ENCODE measurements at places on chromosomes 12 and 14.

DNA sequence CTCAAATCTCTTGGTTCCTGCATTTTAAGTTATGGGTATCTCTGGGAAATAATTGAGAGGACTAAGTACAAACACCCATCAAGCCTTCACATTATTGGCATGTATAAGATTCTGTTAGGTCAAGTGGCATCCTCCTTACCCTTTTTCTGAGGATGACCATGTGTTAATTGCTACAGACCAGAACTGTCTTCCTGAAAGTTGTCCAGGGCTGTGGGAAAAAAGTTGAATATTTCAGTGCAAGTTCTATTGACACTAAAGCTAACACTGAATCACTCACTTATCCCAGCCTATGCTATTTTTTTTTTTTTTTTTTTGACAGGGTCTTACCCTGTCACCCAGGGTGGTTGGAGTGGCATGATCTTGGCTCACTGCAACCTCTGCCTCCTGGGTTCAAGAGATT lies 130.1 kb upstream of the HIF1A start:
- no peak for DNase-seq
- H3K4me3 ChIP-seq: no peak overlapping the region
- H3K36me3 ChIP-seq: no peaks in the 10 kb centered on the region
- peak overlapping the region; percentile 85 for H3K27ac ChIP-seq
- H3K4me1 ChIP-seq: peaks cover 90% of the 10 kb centered on the region

DNA sequence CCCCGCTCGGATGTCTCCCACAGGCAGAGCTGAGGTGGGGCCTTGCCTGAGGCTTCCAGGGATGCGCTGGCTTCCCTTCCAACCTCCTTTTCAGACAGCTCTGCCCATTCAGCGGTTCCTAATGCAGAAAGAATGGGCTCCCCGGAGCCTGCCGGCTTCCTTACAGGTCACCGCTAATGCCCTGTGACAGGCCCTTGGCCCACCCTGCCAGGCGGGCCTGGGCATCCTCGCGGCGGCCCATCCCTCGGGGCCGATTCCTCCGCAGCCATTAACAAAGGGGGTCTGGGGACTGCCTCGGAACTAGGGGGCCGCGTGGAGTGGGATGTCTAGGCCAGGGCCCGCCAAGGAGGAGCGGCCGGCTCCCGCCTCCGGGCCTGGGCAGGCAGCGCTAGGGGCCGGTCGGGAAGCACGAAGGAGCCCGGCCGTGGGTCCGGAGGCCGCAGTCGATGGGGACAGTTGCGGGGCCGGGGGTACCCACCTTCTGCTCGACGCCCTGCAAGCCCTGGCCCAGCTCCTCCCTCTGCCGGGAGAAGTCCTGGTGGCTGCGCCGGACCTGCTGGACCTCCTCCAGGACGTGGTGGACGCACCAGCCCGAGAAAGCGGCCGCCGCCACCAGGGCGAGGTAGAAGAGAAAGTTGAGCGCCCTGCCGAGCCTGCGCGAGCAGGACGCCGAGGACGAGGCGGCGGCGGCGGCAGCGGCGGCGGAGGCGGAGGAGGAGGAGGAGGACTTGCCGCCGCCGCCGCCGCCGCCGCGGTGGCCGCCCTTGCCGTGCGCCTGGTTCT lies 738 bp downstream of the CKAP4 start:
- peaks cover 53% of the 10 kb centered on the region for H3K4me1 ChIP-seq
- no peaks in the 10 kb centered on the region for H3K36me3 ChIP-seq

DNA sequence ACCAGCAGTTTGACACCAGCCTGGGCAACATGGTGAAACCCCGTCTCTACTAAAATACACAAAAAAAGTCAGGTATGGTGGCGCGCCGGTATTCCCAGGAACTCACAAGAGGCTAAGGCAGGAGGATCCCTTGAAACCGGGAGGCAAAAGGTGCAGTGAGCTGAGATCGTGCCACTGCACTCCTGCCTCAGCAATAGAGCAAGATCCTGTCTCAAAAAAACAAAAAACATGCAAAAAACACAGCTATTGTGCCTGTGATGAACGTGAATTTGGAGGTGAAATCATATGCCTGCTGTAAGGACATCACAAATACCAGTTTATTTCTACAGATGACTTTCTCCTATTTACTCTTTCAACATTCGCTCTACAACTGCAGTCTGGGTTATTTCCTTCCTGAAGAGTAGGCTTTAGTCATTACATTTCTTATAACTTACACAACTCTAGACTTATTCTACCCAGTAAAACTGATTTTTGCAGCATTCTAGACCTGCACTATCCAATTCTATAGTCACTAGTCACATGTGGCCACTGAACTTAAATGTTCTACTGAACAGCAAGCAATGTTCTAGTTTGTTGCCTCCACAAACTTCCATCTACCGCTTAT lies 48.3 kb downstream of the HNRNPC start:
- H3K4me3 ChIP-seq: no peak overlapping the region
- peaks cover 45% of the 10 kb centered on the region for H3K36me3 ChIP-seq
- peaks cover 65% of the 10 kb centered on the region for H3K4me1 ChIP-seq
- no peak for DNase-seq
- H3K27me3 ChIP-seq: no peaks in the 10 kb centered on the region
- no peak overlapping the region for H3K27ac ChIP-seq

- no peak overlapping the region for H3K27ac ChIP-seq
- no peaks in the 10 kb centered on the region for H3K4me1 ChIP-seq
- no peak overlapping the region for H3K4me3 ChIP-seq
- no peak for DNase-seq
- no peaks in the 10 kb centered on the region for H3K36me3 ChIP-seq
These were observed 29.2 kb upstream of the TSPAN9 start for GRCh38 chr12:3047961-3048360.

- no peak for DNase-seq
- H3K27ac ChIP-seq: no peak overlapping the region
- no peaks in the 10 kb centered on the region for H3K27me3 ChIP-seq
- no peak overlapping the region for H3K4me3 ChIP-seq
- no peaks in the 10 kb centered on the region for H3K36me3 ChIP-seq
These were observed 46.9 kb downstream of the ZFYVE21 start for GRCh38 chr14:103762541-103762940.

DNA sequence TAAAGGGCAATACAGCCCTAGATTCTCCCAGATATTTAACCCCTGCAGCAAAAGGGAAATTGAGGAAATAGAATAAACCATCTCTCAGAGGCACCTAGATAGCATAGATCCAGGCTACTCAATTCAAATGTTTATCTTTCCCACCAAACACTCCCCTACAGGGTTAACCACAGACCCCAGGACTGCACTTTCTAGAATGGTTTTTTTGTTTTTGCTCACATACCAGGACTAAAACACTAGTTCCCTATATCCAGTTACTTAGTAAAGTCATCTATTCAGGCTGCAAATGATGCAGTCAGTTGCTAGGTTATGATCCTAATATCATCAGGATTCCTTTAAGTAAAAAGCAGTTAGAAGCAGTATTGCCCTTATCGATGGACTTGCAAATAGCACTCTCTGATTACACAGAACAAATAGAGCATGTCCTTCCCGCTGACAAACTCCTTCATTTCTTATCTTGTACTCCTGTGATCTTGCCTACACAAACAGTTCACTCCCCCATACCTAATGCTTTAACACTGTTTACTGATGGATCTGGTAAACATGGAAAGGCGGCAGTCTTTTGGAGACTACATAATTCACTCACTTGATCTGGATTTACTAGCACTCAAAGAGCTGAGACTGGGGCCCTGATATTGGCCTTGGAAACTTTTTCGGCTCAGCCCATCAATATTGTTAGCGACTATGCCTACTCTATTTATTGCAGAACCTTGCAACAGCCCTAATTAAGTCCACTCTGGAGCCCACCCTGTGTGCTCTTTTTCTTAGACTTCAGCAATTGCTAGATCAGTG lies 257.2 kb upstream of the DIO2 start:
- H3K4me1 ChIP-seq: no peaks in the 10 kb centered on the region
- no peak overlapping the region for H3K4me3 ChIP-seq
- no peak overlapping the region for H3K27ac ChIP-seq
- H3K36me3 ChIP-seq: no peaks in the 10 kb centered on the region
- no peak for DNase-seq

DNA sequence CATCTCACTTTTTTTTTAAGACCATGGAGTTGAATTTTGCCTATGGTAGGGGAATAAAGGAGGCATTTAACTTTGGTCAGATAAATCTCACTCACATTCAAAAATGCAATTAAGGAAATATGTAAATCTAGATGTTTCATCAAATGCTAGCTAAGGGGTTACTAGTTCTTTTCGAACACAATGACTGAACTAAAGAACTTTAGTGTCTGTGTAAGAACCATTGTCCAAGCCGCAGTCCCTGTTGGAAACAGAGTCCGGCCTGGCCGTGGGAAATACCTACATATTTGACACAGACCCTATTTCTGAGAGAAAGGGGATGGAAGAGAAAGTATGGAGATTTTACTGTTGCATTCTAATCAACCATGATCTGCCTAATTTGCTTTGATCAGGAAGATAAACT lies 17.4 kb downstream of the LGR5 start:
- H3K27ac ChIP-seq: no peak overlapping the region
- no peaks in the 10 kb centered on the region for H3K27me3 ChIP-seq
- no peak for DNase-seq
- H3K4me3 ChIP-seq: no peak overlapping the region

Measured in vagina (tissue), 2 donors.